ENCODE measurements at places on chromosomes 1 and 21.

- peak; percentile 55 for DNase-seq
Measured at GRCh38 chr1:111199329-111199728, 1.1 kb downstream of the DENND2D start.

DNA sequence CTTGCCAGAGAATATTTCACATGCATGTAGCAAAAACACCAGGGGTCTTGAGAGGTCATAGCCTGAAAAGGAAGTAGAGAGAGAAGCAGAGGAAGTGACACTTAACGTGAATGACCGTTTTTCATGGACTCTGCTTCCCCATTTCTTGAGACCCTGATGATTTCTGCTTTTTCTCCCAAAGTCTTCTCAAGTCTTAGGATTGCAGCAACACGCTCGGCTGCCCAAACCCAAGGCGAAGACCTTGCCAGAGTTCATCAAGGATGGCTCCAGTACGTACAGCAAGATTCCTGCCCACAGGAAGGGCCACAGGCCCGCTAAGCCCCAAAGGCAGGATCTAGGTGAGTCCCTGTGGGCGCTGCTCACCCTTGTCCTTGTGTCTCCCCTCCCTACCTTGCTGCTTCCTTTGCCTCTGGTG, 12.8 kb downstream of the THEMIS2 start:
- no peak for DNase-seq

DNA sequence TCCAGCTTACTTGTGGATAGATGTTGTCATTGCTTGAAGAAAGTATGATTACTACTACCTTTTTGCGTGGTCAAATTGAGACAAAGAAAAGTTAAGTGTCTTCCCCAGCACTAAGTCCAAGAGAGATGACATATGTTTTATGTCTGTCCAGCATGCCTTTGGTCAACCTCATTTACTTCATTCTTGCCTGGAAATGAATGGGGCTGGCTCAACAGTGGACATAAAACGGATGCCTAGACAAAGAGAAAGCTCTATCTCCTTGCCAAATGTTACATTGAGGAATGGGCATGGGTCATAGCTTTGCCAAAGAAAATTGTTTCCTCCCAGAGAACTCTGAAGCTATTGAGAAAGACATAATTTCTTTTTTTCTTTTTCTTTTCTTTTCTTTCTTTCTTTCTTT, 82.4 kb upstream of the PLPPR4 start:
- DNase-seq: no peak

DNA sequence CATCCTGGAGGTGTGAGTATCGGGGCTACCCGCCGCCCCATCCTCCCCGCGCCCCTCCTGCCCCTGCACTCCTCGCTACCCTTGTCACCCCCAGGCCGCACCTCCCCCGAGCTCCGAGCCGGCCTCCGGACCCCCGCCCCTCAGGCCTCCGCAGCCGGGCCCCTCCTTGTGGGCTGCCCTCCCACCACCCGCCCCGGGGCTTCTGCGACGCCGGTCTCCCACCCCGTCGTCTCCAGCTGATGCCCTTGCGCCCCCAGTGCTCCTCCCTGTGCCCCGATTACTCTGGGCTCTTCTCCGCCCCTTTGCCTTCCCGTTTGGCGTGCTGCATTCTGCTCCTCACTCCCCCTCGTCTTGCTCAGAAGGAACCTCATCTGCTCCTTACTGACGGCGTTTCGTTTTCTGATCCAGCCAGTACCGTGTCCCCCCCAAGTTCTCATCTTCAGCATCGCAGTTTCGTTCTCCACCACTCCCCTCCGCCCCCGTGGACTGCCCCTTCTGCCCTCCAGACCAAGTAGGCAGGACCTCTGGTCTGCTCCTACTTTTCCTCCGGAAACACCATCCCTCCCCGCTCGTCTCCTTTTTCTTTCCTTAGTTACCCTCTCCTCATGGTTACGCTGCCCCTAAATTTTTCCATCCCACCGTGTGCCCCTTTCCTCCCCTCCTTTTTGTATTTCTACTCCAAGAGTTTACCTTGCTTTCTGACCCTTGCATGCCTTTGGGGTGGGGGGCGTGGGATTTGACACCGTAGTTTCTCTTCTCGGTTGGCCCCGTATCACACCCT, 841 bp downstream of the SNX27 start:
- DNase-seq: peak; percentile 28

- no peak for DNase-seq
Measured at GRCh38 chr1:55927702-55928290, 651.6 kb downstream of the PLPP3 start.

DNA sequence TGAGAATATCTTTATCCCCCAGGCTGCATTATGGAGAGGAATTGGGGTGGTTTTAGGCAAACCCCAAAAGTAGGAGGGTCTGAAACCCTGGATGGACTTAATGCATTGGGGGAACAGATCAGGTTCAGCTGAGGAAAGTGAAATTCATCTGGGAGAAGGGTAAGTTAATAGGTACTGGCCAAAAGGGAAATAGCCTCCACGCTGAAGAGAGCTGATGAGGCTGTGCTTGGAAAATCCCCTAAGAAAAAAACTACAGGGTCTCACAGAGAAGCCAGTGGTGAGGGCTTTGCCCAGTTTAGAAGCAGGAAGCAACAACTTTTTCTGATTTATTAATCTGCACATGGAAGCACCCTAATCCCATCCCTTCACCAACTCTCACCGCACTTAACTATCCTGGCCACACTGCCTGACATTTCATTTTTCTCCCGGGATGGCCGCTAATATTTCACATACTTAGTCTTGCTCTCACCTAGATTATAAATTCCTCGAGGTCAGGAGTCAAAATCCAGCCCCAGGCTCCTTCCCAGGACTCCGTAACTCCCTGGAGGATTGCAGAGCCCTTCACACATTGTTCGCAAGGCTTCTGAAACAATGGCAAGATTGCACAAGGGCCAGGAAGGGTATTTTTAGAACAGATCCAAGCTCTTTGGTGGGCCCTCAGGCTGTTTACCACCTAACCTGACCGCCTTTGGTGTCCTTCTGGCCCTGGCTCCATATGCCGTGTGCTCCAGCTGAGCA, 60.9 kb upstream of the TARBP1 start:
- no peak for DNase-seq

GRCh38 chr1:202268817-202269216, 72.9 kb downstream of the UBE2T start:
- no peak for DNase-seq

GRCh38 chr1:221891708-221892107, 149.8 kb upstream of the DUSP10 start:
- no peak for DNase-seq

GRCh38 chr1:222995236-222995580, 147.8 kb downstream of the TLR5 start:
- DNase-seq: no peak

GRCh38 chr1:74857676-74858075, 124.7 kb downstream of the TYW3 start:
- no peak for DNase-seq

- DNase-seq: peak; percentile 64
Measured at GRCh38 chr1:9615316-9616063, 26.8 kb downstream of the TMEM201 start.

GRCh38 chr1:153793261-153793972, 18.2 kb downstream of the SLC27A3 start:
- DNase-seq: no peak

GRCh38 chr1:150152772-150153456, 3.2 kb downstream of the PLEKHO1 start:
- DNase-seq: no peak

DNA sequence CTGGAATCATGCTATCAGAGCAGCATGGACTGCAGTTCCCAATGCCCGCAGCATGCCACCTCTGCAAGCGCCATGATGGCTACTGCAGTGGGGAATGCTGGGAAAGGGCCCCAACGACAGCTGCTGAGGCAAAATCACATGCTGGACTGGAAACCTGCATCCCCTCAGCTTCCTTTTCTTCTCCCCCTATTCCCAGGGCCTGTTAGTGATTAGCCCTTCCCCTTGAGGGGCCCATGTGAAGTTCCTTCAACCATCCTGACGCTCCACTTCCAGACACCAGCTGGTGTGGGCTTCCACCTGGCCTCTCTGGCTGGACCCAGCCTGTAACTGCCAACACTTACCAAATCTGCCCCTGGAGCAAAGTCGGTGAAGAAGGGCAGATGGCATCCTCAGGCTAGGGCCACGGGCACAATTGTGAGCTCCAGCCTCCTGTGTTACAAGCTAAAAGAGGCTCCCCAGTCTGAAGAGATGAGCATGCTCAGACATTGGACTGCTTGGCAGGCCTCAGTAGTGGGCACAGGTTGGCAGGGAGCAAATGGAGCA, 22.1 kb upstream of the SDC3 start:
- DNase-seq: no peak

DNA sequence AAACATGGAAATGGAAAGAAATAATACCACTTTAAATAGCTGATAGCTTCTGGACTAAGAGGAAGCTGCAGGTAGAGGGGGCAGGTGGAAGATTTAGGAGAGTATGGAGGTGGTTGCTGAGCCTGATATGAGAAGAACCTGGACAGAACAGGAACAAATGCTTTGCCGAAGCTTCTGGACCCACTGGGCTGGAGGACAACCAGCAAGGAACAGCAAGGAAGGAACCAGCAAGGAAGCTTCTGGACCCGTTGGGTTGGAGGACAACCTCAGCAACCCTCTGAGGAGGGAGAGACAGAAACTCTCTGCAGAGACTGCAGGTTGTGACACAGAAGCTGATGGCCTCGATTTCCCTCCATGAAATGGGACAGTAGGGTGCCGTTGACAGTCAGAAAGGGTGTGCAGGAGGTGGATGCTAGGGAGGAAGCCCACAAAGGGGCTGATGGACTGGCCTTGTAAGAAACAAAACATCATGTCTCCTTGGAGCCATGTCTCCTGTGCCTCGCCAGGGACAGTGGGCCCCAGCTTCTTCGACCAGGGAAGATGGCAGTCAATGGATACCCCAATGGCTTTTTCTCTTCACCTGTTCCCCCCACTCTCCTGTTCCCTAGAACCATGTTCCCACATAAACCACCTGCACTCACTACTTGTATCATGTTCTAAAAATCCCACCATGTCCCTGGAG, 8.3 kb upstream of the WNT3A start:
- DNase-seq: no peak

DNA sequence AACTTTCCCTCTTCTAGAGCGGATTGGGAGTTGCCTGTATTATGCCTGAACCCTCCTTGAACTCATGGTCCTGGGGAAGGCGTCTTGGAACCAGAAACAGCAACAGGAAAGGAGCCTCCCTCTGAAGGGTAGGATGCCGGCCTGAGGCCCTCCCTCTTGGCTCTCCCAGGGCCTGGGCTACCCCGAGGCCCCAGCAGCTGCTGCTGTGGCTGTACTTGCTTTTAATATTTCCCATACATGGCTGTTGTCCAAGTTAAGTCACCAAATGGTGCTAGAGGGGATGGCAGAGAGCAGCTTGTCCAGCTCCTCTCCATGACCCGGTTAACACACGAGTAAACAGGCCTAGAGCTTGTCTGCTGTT, 10.5 kb downstream of the CHRNB2 start:
- DNase-seq: no peak

- DNase-seq: no peak
Measured at GRCh38 chr1:181768930-181769280, 285.6 kb downstream of the CACNA1E start.

- no peak for DNase-seq
Measured at GRCh38 chr1:23097316-23097715, 71.3 kb downstream of the LUZP1 start.

GRCh38 chr1:163914785-163915413, 593.1 kb downstream of the NUF2 start:
- no peak for DNase-seq

DNA sequence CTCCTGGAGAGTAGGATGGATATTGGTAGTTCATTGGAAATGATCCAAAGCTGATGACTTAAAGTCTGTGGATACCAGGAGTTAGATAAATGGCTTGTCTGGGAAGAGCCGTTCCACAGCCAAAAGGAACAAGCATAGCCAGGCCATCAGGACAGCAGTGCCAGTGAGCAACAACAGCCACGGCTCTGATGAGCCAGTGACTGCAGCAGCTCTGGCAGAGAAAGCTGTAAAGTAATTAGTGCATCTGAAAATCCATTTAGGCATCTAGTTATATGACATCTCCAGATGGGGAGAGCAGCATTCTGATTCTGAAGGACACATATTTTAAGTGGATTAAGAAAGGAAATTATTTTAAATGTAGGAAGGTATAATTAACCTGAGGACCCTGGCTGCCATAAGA, 256.2 kb upstream of the PLXNA2 start:
- DNase-seq: no peak

DNA sequence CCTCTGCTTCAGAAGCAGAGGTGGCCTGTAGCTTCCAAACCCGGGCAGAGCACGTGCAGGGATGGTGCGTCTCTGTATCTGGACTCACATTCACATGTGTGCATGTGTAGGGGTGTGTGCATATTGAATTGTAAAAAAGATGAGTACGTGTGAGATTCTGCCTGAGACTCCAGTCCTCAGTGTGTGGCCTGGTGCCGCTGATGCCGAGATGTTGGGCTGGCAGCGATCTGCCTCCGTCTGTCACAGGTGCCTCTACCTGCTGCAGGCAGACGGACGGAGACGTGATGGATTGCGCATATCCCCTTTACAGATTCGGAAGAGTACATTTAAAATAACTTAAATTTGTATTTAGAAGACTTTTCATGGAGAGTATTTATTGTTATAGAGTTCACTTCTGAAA, 53.6 kb downstream of the ADARB1 start:
- no peak for DNase-seq

- no peak for DNase-seq
Measured at GRCh38 chr1:119516680-119517079, 9.7 kb downstream of the HSD3B1 start.

DNA sequence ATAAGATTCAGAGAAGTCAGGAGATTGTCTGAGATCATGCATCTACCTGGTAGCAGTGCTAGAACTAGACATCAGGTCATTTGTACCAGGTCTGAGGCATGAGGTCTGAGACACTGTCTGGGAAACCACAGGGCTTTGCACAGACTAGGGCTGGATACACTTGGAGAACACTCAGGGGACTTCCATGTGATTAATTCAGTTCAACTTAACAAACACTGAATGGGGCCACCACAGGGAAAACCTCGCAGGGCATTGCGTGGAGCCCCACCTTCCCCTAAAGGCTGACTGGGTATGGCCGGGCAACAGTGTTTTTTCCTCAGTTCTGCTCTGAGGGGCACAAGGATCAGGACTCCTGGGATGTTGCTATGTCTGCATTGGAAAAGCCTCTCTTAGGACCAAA, 86.5 kb upstream of the WARS2 start:
- DNase-seq: no peak

DNA sequence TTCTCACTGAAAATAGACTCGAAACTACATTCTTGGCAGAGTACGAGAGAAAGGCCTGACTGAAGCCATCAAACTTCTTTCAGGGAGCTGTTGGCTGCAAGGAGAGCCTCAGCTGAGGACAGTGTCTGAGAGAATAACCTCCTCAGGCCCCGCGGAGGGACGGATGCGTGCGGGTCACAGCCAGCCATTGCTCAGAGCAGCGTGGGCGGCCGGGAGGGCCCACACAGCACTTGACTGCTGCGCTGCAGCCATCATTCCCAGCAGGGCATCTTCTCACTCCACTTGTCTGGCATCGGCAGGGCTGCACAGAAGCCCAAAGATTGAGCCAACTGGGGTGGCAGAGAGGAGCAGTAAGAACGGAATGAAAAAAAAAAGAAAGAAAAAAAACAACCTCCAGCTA, 113.5 kb downstream of the XCL2 start:
- DNase-seq: no peak

GRCh38 chr1:165562571-165562970, 18.8 kb downstream of the LRRC52 start:
- DNase-seq: no peak

All from activated CD4-positive, alpha-beta T cell treated with anti-CD3 and anti-CD28 coated beads, Interleukin-2, Interleukin-6, amounts not matched to agents 100 ng/mL and 50 ng/mL, durations not matched to agents 16 hours and 8 hours (primary cell).